Aorta (tissue), 5 donors: ENCODE measurements at places on chromosomes 4 and X. TPM values are rescaled to one million over a fixed set of nuclear protein-coding genes. Genes with fewer than 3 reads are reported as not detected.

Gene AIFM1
- polyA plus RNA-seq = 17.0 TPM

Gene NAAA
- polyA plus RNA-seq = 28.2 TPM

Gene FHIP1A
- polyA plus RNA-seq = not detected

Gene RIPPLY1
- not detected for polyA plus RNA-seq

Gene ARAF
- 37.4 TPM for polyA plus RNA-seq

Gene TLR10
- not detected for polyA plus RNA-seq

Gene CPE
- polyA plus RNA-seq = 256 TPM

Gene PRR32
- polyA plus RNA-seq = not detected

Gene SLC49A3
- 3.0 TPM for polyA plus RNA-seq

Gene FABP2
- 153 TPM for polyA plus RNA-seq

Gene ATP6AP2
- 103 TPM for polyA plus RNA-seq

Gene MAGEA2B
- polyA plus RNA-seq = not detected

Gene SLC6A14
- 0.03 TPM for polyA plus RNA-seq

Gene PPP2R2C
- 0.25 TPM for polyA plus RNA-seq
